ENCODE measurements at places on chromosomes 6 and 20.
A peak's percentile ranks its signal among the peaks of the same experiment; 100 is the strongest.

DNA sequence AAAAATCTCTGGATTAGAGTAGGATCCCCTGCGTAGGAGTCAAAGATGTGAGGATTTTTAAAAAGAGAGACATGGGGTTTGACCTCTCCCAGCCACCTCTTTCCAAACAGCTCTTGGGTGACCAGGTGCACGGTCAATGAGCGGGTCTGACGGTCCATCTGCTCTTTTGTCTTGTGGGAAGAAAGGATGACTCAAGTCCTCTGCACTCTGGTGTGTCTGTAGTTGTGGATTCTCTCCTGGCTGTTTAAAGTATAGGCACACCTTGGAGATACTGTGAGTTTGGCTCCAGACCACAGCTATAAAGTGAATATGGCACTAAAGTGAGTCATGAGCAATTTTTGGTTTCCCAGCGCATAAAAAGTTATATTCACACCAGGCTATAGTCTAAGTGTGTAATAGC, 209.8 kb downstream of the BMP7 start:
- DNase-seq, result no peak

GRCh38 chr6:92687278-92687677, 732.1 kb downstream of the EPHA7 start:
- no peak for DNase-seq

DNA sequence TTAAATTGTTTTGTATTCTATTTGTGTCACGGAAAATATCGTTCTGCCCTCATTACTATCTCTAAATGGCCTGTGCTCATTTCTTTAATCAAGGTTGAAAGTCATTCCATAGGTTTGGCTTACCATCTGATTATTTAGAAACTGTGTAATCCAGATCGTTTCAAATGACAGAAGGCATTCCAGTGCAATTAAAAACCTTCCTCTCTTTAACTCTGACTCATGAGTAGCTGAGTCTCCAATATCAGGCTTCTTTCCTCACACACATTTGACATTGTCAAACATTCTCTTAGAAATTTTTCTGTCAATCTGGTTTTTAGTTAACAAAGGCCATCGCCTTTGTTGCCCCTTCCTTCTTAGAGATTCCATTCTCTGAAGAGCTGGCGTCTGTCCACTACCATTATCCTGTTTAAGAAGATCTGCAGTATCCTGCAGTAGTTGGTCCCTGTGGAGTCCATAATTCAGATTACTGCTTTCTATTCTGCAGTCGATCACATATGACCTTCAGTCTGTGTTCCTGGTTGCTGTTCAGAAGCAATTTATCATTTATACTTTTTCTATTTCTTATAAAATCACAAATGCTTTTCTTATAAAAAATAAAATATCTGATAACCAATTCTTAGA, 3.9 kb upstream of the TRDN start:
- no peak for DNase-seq

GRCh38 chr6:83378621-83379388, 52.0 kb downstream of the ME1 start:
- DNase-seq, result no peak

DNA sequence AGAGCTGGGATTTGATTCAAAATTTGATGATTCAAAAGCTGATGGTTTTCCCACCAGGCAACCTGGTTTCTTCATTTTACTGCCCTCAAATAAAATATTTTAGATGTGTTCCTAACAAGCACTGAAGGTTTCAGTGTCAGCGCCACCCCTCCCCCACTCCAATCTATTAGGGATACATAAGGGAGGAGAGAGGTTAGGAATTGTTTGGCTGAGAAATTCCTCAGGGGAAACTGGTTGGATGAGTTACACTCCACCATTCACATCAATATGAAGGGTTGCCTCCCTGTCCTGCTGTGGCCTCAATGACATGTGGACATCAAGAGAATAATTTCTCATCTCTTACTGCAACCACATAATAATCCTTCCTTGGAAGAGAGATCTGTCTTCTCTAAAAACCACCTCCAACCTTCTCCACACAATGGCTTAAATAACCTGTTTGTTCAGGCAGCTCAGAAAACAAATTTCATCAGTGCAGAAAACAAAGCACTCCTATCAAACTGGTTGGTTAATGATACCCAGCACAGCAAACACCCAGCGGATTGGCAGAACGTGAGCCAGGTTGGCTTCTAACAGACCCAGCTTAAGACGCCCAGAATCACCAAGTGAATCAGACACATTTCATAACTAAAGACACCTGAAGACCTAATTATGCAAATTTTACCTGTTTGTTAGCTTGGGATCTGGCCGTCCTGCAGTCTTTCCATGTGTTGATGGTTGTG, 136.0 kb upstream of the SGK1 start:
- no peak for DNase-seq

- DNase-seq, result peak; percentile 97
These were observed 21.5 kb downstream of the SYNJ2 start for GRCh38 chr6:158002951-158003853.

DNA sequence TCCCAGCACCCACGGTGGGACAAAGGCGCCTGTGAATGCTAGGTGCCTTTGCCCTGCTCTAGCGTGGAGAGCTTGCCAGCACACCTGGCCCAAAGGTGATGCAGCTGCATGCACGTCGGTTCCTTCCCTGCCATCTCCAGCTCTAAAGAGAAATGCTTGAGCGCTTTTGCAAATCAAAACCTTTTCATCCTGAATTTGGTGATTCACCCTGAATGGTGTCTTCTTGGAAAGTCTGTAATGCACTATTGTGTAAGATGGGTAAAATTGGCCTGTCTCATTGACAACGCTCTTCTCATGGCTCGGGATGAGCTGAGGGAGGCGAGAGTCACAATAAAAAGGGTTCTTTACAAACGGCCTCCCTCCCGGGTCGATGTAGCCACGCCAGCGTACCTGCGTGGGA, 103.1 kb upstream of the ID4 start:
- no peak for DNase-seq

GRCh38 chr20:53956013-53956715, 114.2 kb downstream of the BCAS1 start:
- no peak for DNase-seq

DNA sequence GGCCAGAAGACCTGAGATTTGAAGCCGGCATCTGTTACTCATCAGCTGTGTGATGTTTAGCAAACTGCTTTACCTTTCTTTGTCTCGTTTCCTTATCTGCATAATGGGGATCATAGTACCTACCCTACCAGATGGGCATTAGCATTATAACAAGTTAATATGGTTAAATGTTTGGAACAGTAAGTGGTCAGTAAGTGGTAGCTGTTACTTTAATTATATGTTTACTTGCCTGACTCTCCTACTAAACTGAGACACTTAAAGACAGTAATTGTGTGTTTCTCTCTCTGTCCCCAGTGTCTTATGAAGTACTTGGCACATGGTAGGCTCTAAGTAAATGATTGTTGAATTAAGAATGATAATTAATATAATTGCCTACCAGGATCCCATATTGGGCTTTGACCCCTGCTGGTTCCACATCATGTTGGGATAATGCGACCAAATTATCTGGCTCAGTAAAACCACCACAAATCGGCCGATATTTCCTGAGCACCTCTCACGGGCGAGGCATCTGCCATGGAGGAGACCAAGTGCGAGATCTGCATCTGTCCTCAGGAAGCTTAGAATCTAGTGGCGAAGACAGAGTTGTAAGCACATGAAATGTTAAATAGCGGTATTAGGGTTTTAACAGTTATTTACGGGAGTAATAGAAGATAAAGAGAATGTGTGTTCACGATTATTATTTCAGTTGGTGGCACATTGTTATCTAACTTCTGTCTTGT, 31.4 kb downstream of the PTK7 start:
- no peak for DNase-seq

- no peak for DNase-seq
These were observed 142.0 kb downstream of the FAM83B start for GRCh38 chr6:54988576-54988975.

DNA sequence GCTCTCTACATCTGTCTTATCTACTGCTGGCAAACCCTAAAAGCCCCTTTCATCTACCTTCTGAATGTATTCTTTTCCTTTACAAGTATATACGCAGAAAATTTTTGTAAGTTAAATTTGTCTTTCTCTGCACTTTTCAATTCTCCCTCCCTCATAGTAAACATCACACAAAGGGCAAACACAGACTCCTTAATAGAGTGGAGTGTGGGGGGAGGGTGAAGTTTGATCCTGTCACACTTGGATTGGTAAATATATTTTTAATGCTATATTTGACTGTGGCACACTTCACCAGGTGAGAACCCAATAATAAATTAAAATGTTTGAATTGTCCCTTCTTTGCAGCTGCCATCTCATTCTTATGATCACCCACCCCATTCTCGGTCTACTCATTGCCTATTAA, 33.2 kb upstream of the PAQR8 start:
- DNase-seq, result no peak

GRCh38 chr6:97805596-97805995, 522.6 kb upstream of the MMS22L start:
- DNase-seq, result no peak

DNA sequence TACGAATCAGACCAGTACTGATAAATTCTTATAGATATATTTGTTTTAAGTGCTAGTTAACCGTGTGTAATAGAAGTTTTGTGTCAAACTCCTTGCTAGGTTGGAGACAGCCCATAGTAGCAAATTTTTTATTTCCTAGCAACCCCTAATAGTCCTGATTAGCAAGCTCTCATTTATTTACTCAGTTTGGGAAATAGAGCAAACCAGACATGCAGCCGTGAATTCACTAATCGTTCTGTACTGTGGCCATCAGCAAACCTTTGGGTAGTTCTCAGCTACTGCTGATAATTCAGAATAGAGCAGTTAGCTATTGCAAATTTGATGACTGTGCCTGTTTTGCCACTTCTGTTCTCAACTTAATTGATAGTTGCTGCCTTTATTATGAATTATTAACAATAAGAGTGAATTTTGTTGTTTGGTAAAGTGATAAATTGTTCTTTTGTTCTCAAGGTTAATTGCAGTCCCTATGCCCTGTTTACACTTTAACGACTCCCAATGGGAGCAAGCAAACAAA, 215.8 kb downstream of the GRM1 start:
- no peak for DNase-seq

GRCh38 chr20:47360297-47361056, 4.0 kb upstream of the ZMYND8 start:
- DNase-seq, result peak; percentile 100

GRCh38 chr20:47758517-47759450, 26.5 kb downstream of the SULF2 start:
- no peak for DNase-seq

- no peak for DNase-seq
These were observed 35.8 kb downstream of the ZBTB9 start for GRCh38 chr6:33490198-33490597.

GRCh38 chr6:43740961-43741764, 28.8 kb upstream of the VEGFA start:
- DNase-seq, result no peak

DNA sequence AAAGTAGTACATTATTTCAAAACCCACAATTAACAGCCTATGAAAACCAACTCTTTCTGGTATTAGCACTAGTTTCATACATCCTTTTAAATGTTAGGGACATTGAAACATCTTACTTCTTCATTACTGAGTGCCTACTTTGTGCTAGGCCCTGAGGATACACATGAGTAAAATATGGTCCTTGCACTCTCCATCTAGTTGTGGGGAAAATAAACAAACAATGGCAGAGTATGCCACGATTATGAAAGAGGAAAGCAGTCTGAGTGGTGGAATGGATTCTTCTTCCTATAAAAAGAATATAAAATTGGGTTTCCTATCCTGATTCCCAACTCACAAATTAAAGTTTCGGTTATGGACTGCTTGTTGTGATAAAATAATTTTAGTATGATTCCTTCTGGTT, 84.9 kb downstream of the ATXN1 start:
- no peak for DNase-seq

DNA sequence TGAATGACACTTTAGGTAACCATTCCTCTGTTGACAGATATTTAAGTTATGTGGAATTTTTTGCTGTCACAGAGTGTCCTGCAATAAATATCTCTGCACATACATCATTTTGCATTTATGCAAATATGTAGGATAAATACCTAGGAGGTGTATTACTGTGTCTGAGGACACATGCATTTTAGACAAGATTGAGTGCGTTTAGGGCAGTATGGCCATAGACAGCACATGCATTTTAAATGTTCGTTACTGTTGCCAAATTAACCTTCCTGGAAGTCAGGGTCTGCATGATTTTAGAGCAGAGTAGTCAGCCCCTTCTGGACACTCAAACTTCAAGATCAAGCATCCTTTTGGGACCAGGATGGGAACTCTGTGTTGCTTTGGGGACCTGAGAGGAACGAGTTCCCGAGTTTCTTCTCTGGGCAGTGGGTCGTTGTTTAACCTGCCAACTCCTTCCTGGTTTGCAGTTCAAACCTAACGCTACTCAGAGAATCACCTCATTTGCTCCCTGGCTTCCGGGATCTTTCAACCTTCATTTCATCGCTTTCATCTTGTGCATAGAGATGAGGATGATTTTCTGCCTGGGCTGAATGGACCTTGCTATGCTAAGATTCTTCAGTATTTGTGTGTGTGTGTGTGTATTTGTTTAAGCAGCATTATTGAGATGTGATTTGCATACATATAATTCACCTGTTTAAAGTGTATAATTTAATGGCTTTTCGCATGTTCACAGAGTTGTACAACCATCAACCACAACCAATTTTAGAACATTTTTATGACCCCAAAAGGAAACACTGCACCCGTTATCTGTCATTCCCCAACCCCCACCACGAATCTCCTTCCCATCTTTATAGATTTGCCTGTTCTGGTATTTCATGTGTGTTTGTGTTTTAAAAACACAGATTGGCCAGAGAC, 9.8 kb downstream of the BCAS4 start:
- no peak for DNase-seq

DNA sequence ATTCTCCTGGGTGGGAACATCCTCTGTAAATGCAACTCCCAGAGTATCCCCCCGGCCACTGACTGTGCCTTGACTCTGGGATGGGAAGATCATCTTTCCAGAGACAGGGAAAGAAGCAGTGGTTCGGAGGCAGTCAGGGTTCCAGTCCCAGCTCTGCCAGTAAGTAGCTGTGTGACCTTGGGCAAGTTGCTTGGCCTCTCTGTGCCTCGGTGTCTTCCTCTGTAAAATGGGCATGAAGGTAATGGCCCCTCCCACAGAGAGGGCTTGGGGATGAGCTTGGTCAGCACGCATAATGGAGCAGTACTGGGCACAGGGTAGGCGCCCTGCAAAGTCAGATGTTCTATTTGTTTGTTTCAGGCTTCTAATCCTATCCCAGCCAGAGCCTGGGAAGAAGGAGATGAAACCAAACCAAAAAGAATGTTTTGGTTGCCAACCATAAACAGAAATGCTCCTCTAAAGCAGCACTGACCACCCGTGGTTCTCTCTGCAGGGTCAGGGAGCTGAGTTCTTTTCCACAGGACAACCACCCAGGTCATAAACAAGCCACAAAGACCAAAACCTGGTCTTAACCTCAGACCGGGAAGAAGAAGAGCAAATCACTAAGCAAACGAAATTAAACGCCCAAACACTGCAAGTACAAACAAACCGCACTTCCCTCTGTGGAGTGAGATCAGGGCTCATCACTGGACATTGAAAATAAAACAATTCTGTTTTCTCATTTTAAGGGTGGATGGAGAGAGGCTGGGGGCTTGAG, 381.0 kb upstream of the SULF2 start:
- DNase-seq, result no peak

- no peak for DNase-seq
These were observed 87.0 kb upstream of the B3GAT2 start for GRCh38 chr6:71043902-71044301.

- DNase-seq, result peak; percentile 99
These were observed 205.4 kb upstream of the BMP2 start for GRCh38 chr20:6562111-6562510.

- no peak for DNase-seq
These were observed 94.5 kb downstream of the PKHD1 start for GRCh38 chr6:51992876-51993275.

GRCh38 chr6:25781134-25781533, 26.6 kb downstream of the SLC17A4 start:
- no peak for DNase-seq
